Activated CD4-positive, alpha-beta T cell treated with anti-CD3 and anti-CD28 coated beads for 36 hours (primary cell): ENCODE measurements at places on chromosomes 12 and 14.

DNA sequence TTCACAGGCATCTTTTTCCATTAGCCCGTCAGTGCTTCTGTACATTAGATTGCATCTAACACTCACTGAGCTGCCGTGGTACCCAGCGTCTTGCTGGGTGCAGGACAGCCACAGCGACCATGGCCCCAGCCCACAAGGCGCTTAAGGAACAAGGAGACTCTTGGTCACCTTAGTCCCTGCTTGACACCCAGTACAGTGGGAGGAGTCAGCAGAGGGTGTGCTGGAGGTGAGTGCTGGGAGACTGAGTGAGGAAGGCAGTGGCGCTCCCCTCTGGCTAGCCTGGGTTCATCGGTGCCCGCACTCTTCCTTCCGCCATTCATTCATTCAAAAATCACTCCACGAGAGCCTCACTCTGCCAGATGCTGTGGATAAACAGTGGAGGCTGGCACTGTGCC, 21.8 kb downstream of the FBLN5 start:
- DNase-seq = no peak

- DNase-seq = no peak
These were observed 196.2 kb upstream of the ARHGAP5 start for GRCh38 chr14:31880935-31881334.

- DNase-seq = no peak
These were observed 4.3 kb downstream of the DLST start for GRCh38 chr14:74886001-74886400.

- DNase-seq = no peak
These were observed 582.7 kb downstream of the SLC6A15 start for GRCh38 chr12:84329938-84330337.

- no peak for DNase-seq
These were observed 42.6 kb upstream of the POC1B start for GRCh38 chr12:89568484-89568883.

DNA sequence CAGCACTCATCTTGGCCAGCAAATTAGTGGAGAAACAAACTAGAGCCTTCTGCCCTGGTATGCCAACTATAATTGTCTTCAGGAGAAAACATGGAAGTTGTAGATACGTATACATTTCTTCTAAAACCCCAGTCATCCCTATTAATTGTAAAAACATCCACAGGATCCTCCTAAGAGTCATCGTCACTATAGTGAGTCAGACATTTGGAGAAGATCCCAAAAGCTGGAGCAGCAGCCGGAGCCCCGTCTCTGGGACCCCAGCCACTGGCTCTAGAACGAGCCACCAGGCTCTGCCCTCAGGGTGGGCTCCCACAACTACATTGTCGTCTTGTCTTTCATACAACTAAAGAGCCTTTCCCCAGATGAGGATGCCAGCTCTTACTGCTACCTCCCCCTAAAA, 15.5 kb downstream of the PRKAB1 start:
- DNase-seq = no peak

DNA sequence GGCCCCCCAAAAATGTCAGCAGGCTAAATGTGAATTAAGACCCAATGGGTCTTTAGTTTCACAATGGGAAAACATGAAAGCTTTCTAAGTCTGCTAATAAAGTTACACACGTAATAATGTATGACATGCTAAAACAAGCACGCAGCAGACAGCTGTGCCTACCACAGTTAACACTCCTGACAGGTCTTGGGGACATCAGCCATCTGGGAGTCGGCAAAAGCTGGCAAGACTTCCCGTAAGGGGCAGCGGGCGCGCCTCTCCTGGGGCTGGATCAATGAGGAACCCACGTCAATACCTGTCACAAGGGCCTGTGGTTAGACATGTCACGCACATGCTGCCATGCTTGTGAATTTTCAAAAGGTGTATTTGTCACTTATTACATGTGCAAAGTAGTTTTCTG, 45.0 kb downstream of the ACTN1 start:
- no peak for DNase-seq

DNA sequence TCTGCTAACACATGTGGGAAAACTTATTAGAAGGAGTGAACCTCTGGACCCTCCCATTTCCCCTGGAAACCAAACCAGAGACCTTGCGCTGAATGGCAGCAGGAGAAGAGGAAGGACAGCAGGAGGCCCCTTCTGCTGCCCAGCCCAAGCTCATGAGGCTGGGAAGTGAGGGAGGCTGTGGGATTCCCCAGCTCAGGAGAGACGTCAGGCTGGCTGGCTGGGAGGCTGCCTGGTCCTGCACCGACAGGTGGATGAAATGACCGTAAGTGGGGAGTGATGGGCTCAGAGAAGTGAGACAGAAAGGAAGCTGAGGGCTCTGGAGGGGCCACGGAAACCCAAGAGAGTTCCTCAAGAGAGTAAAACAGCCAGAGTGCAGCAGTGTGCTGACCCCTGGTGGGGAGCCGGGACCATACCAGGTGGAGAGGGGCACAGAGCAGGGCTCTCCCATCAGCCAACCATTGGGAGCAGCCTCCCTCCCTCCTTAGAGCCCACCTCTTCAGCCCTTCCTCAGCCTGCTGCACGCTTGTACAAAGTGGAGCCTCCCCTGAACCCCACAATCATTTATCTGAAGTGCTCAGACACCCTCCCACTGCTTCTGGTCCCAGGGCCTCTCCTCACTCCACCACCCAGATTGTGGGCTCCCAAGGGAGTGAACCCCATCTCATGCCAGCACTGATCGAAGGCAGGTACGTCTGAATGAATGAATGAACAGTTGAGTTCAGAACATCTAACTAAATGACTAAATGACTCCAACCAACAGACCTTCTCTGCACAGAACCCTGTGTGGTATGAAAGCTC, 14.0 kb downstream of the TAMALIN start:
- peak; percentile 81 for DNase-seq

DNA sequence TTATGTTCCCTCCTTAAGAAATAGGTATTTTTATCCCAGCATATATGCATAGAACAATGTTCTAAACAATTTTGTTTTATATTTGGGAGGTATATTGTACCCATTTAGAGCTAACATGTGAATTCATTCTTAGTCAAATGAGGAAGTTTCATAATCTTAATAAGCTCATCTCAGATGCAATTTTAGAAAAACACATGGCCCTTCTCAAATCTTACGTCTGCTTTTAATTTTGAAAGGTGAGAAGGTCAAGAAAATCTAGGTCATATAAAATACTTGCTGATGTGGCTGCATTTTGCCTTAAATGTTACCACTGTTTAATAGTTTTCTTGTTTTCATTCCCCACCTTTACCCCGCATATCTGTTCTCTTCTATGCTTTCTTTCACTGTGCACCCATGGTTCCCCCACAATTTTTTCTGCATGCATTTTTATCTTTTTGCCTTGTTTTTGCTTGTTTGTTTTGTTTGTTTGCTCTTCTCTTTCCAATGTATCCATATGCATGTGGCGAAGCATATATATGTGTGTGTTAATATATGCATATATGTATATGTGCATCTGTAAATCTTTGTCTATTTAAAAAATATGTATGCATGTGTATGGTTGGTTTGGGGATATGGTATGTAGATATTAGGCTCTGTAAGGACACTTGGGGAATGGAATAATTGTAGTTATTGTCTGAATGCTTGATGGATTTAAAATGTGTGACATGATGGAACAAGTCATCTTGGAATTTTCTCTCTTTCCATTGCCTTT, 317.1 kb downstream of the BCAT1 start:
- no peak for DNase-seq

DNA sequence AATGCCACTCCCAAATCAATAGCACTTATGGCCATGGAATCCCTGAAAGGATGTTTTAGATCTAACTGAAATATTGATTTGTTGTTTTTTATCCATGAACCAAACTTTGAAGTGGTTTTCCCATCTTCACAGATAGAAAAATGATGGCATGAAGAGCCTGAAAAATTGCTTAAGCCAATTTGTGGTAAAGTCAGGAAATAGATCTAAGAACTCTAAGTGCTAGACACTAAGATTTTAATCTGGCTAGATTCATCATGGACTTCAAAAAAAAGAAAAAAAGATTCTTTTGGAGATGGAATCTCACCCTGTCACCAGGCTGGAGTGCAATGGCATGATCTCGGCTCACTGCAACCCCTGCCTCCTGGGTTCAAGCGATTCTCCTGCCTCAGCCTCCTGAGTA, 45.0 kb upstream of the STRN3 start:
- no peak for DNase-seq

DNA sequence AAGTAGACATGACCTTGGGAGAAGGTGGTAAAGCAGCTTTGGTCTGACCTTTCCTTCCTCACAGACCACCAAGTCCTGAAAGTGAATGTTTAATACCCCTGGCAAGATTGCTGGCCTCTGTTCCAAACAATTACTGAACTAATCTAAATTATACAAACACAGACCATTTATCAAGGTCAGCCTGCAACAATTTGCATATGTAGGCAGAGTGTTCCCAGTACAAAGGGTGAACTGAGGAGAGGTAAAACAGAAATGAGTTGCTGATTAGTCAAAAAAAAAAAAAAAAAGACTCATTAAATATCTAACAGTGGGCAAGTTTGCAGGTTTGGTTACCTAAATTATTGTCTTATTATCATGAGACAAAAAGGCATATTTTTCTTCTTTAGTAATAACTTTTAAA, 506.5 kb downstream of the TMEM117 start:
- no peak for DNase-seq

GRCh38 chr14:93619176-93619793, 169.0 kb downstream of the PRIMA1 start:
- peak; percentile 53 for DNase-seq

DNA sequence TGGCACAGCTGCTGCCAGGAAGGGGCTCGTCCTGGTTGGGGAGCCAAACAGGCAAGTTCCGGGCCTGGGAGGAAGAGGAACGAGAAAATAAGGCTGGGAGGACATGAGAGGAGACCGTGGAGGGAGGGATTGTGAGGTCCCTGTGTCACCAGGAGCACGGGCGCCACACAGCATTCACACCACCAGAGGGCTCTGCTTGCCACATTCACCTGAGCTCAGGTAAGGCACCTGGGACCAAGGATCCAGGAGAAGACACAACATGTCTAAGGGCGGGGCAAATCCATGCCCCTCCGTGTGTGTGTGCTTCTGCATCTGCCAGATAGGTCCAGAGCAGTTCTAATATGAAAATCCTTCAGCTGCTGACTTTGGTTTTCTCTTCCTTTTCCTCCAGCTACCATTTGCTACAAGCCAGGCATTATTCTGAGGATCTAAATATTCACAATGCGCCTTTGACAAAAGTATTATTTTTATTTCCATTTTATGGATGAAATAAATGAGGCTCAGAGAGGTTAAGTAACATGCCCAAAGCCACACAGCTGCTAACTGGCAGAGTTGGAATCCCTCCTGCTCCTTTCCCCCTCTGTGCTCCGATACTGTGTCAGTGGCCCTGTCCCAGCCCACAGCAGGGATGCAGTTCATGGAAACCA, 14.6 kb downstream of the RAPGEF3 start:
- peak; percentile 67 for DNase-seq

DNA sequence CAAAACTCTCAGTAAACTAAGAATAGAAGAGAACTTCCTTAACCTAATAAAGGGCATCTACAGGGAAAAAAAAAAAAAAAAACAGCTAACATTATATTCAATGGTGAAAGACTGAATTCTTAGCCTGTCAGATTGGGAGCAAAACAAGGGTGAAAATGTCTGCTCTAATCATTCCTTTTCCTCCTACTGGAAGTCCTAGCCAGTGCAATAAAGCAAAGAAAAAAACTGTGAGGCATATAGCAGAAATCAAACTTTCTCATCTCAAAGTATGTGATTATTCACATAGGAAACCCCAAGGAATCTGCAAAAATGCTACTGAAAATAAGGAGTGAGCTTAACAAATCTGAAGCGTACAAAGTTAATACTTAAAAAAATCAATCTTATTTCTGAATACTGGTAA, 170.7 kb downstream of the NUAK1 start:
- DNase-seq = no peak

DNA sequence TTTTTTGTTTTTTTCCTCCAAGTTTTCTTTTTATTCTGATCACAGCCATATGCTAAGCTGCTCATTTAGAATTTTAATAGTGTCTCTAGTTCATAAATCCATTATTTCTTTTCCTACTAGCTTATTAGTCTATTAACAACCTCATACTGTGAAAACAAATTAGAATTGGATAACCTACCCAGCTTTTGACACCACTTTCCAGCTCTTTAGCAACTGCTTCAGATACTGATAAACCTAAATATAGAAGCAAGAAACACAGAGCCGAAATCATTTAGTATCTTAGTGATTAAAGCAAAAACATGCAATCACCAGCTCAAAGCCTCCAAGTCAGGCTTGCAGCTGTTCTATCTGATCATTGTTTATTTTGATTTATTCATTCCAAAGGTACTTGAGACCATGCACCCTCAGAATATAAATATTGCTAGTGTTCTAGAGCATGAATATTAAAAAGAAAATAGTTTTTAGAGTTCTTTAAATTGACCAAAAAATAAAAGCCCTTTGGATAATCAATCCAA, 121.5 kb downstream of the STXBP6 start:
- DNase-seq = no peak

DNA sequence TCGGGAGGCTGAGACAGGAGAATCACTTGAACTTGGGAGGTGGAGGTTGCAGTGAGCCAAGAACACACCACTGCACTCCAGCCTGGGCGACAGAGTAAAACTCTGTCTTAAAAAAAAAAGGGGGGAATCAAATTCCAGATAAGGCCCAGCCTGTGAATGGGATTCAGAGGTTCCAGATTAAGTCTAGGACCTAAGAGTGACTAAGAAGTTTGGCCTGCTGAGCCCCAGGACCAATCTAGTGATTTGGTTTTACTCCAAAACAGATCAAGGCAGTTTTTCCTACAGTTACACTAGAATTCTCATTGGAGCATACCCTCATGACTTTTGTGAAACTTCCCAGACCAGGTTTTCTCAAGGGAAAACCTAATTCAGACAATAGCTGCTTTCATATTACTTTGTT, 22.8 kb downstream of the EXOC5 start:
- no peak for DNase-seq
